Kidney glomerular epithelial cell (primary cell): ENCODE measurements at places on chromosomes 7 and 10.

GRCh38 chr10:67775279-67775678 lies 62.7 kb downstream of the DNAJC12 start:
- no peak for DNase-seq

- no peak for DNase-seq
Measured at GRCh38 chr7:71165708-71166107, 33.8 kb downstream of the GALNT17 start.

DNA sequence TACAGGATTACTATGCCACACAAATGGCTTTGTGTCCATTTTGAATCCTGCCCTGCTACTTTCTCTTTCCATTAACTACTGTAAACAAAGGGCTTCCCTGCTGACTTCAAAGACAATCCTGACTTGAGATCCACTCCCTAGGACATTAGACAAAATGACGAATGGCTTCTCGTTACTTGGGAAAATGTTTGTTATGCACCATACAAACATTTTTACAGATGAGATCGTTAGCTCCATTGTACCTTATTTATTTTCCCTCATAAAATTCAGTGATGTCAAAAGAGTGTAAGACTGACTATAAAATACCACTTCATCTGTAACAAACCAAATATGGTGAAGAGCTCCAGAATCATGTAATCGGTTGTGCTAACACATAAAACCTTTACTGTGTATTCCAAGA lies 121.8 kb downstream of the CD36 start:
- DNase-seq, result no peak

GRCh38 chr7:143477501-143478150 lies at the start of gene TAS2R41:
Gene TAS2R41 (plus strand): TSS chr7:143477873. CDS start chr7:143477873, 0 bp downstream.
- no peak for DNase-seq

GRCh38 chr10:102118867-102119266 lies 1.3 kb downstream of the LDB1 start:
- peak; percentile 40 for DNase-seq

- no peak for DNase-seq
Measured at GRCh38 chr7:144414815-144415214, 11.3 kb upstream of the NOBOX start.

DNA sequence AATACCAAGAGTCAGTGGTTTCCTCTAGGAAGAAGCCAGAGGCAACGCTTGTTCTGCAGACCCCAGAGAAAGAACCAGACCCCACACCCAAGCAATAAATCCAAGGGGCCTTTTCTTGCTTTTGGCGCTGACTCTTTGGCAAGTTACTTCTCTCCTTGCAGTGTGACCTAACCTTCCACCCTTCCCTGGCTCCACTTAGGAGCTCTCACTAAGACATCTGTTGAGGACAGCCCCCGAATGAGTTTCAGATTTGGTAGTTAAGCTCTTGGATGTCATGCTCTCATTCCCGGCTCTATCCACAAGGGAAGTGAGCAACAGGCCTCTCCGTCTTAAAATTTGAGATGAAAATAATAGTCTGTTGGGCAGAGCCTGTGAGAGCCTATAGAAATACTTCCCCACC lies 50.6 kb upstream of the FAM204A start:
- DNase-seq, result no peak

GRCh38 chr10:5757766-5758517 lies 55.3 kb downstream of the GDI2 start:
- DNase-seq, result no peak

DNA sequence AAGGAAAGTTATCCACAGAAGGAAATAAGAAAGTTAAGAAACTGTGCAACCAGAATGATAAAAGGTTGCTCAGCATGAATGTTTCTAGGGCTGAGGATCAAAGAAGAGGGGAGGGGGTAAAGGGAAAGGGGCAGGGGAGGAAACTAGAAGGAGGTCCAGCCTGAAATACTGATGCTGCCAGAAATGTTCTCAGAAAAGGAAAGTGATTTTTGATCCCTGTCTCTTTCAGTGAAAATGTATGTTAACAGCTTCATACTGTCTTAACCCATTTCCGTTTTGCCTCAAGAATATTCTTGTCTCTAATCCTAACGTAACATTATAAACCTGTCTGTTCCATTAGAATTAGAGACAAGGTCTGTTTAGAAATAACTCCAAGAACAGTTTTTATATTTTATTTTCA lies 49.6 kb downstream of the NEBL start:
- no peak for DNase-seq

DNA sequence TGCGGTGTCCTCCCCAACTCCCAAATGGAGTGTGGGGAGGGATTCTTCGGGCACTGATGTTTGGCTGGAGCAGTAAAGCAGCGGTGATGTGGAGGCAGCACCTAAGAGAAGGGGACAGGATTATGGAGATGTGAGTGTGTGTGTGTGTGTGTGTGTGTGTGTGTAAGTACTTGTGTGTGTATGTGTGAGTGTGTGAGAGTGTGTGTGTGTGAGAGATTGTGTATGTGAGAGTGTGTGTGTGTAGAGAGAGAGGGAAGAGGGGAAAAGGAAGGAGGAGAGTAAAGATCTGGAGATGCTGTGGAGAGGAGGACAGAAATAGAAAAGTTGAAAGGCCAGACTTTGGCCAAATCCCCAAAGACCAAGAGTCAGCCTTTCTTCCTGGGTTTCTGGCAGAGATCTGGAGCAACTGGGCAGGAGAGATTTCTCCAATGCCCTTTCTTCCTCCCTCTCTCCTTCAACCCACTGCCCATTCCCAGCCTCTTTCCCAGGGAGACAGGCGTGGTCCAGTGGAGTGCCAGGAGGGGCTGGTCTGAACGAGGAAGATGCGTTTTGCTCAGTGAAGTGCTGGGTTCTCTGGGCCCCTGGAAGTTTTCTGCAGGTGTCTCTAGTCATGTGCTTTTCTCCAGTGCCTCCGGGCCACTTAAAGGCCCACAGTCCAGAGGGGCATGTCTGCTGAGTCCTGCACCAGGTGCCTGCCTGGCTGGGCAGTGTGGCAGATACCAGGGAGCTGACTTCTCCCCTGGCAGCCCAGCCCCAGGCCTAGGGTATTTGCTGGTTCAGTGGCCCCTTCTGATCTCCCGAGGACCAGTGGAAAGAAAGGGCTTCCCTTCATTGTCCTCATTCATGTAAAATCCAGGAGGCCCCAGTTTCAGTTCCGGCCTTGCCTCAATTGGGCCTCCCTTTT lies 60.5 kb downstream of the HK1 start:
- no peak for DNase-seq

DNA sequence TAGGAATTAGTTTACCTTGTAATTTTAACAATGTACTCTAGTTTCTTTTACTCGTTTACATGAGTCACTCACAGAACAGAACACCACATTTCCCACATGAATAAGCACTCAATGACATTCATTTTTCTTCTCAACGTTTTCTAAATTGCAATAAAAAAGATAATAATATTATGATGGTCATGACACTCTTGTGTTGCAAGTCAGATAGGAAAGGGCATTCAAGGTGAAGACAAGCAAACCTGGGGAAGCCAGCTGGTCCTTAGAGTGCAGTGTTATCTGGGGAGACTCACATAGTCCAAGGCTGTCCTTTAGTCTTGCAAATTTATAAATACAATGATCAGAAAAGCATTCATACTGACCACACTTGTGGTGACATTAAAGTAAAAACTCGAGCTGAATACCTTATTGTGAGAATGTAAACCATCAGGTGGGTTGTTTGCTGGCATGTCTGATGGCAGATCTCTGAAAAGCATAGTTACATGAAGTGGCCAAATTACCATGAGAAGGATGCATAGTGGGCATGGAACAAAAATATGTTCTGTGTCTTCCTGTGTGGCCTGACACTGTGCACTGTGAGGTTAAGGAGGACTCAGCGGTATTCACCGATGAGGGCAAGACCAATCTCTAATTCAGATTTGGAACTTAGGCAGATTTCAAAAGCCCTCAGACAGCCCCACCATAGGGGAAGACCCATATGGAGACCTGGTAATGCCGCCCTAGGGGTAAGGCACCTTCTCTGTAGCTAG lies 158.9 kb upstream of the ASAH2 start:
- DNase-seq, result no peak

DNA sequence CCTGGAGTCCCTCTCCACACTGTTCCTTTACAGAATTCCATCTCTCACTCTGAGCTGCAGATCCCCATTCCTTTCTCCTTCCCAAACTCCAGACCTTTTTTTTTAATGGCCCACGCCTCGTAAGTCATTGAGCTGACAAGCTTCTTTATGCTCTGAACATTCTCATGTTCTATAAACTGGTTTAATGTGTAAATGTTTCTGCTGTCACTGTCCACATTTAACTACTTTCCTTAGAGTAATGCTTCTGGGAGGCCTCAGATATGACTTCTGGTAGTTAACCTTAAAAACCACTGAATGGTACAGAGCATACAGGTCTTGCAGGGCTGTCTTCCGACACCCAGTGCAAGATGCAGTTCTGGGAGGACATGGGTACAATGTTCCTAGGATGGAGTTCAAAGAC lies 71.1 kb upstream of the CAMK2B start:
- DNase-seq, result no peak

DNA sequence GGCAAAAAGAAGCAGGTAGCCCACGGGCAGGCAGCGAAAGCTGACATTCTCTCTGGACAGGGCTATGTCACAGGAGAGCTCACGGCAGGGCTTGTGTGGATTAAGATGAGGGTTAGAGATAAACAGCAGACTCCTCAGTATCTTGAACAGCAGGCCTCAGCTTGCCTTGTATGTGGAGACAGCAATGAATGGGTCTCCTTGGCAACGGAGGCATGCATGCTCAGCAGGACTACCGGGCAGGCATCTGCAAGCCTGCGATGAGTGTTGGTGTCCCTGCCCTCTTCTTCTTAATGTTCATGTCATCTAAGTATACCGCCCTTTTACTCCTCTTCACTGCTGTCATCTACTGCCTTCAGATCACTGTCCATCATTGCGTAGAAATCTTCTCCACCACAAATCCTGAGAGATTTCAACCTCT lies 81.9 kb upstream of the C1GALT1 start:
- no peak for DNase-seq

GRCh38 chr7:88073626-88074025 lies 139.6 kb downstream of the ADAM22 start:
- DNase-seq, result no peak

DNA sequence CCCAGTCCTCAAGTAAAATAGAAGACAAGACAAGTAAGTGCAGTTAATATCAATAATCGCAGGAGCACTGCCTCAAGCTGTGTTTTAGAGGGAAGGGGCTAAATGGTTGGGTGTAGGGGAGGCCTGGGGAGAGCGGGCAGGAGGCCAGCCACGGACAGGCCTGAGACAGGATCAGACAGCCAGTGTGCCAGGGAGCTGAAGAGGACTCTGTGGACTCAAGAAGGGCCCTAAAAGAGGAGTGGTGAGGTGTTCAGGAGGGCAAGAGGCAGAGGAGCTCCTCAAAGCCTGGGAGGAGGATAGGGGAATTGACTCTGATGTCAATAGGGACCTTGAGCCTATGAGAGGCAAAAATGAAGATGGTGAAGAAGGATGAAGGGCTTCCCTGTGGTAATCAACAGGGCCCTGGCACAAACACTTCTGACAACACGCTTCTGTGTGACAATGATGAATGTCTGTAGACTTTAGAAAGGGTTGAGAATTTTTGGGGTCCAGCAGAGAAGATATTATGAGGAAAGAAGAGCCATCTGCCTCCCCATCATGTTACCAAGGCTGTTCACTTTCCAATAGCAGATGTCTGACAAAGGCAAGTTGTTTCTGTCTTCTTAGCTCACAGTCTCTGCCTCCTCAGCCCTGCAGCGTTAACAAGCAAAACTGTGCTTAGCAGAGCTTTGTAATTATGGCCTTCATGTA lies 2.4 kb upstream of the PTPRE start:
- DNase-seq, result no peak

- DNase-seq, result no peak
Measured at GRCh38 chr10:69835233-69835632, 33.5 kb downstream of the COL13A1 start.
